ENCODE measurements at places on chromosomes 3 and 15. TPM values are rescaled to one million over a fixed set of nuclear protein-coding genes. Genes with fewer than 3 reads are reported as not detected.

- no peak for DNase-seq
These were observed 55.3 kb upstream of the ITGA11 start for GRCh38 chr15:68487087-68487843.

DNA sequence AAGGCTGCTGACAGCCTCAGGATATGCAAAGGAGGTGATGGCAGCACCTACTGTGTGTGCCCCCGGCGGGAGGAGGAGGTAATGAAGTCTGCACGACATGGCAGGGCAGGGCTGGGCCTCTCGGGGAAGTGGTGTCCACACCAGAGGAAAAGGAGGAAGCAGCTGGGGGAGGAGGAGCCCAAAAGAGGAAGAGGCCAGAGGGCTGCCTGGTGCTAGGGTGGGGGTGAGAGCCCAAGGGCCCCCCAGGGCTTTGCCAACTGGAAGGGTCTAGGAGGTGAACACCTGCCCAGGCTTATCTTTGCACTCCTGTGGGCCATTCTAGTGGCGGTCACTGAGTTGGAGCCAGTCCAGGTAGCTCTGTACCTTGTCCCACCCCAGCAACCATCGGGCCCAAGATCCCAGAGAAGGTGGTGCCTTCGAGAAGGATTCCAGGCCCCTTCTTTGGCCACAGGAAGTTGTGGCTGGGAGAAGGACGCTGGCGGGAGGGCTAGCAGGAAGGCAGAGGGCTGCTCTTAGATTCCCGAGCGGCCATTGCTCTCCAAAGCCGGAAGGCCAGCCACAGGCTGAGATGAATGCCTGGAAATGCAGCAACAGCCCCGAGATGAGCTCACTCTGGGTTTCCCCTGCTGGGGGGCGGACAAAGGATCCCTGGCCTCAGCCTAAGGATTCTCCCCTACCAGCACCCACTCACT is 7.0 kb downstream of the GNAI2 start:
- DNase-seq = no peak

- DNase-seq = peak; percentile 23
These were observed 125.1 kb downstream of the TIGIT start for GRCh38 chr3:114418724-114419543.

DNA sequence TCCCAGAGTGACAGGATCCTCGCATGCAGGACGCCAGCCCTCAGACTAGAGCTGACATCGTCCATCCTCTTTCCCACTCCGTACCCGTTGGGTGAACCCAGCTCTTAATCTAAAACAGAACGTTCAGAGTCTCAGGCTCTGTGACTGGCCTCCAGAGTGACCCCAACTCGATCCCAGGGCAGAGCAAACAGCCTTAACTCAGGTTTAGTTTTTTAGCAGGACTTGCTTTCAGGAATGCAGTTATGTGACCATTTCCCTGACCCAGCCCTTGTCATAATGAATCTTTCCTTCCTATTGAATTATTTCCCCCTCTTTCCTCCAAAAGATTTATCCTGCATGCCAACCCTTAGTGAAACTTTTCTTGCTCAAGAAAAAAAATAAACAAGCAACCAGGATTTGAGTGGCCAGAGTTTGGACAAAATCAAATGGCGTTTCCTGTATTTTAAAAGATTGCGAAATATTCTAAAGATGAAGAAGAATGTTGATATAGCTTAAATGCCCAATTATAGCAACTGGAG is 47.8 kb upstream of the RARB start:
- DNase-seq = no peak

GRCh38 chr15:39710681-39711080 is 72.0 kb downstream of the FSIP1 start:
- no peak for DNase-seq

DNA sequence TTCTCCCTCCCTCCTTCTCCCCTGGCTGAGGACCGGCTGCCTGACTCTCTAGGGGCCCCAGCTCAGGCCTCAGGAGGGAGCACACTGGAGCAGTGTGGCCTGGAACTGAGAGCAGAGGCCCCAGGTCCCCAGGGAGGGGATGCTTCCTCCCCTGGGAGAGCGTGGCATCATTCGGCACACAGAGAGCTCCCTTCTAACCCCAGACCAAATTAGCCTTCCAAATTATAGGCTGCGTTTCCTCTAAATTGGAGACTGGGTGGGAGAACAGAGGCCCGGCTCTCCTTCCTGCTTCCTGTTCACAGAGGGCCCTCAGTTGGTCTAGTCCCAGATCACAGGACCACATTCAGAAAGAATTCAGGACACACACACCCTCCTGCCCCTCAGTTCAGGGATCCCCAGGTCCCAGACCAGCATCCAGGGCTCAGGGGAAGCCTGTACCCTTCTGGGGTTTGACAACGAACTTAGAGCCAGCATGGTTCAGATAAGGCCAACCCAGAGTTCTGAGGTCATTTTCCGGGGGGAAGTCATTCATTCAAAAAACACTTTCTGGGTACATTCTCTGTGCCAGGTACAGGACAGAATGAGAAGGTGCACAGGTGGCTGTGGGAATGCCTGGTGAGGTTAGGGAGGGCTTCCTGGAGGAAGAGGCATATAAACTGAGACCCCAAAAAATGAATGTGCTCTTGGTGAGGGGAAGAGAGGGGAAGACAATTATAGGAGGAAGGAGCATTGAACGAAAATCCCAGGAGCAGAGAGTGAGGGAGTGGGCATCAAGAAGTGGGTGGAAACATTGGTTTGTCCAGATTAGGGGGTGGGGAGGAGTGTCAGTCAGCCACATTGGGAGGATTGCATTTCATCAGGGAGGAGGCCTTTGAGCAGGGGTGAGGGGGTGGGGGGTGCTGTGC is 28.4 kb upstream of the RPL29 start:
- no peak for DNase-seq

DNA sequence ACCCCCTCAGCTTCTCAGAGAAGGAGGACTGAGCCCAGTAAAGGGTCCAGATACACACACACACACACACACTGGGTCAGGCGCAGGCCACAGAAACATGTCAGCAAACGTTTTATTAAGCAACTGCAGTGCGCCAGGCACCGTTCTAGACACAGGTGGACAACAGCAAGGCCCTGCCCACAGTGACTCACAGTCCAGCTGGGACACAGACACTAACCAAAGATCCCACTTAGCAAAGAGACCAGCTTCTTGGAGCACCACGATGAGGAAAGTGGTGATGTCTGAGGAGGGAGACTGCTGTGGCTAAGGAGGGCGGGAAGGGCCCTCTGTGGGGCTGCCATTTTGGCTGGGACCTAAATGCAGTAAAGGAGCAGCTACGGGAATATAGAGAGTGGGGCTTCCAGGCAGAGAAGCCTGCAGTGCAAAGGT is 2.8 kb upstream of the VILL start:
- no peak for DNase-seq

DNA sequence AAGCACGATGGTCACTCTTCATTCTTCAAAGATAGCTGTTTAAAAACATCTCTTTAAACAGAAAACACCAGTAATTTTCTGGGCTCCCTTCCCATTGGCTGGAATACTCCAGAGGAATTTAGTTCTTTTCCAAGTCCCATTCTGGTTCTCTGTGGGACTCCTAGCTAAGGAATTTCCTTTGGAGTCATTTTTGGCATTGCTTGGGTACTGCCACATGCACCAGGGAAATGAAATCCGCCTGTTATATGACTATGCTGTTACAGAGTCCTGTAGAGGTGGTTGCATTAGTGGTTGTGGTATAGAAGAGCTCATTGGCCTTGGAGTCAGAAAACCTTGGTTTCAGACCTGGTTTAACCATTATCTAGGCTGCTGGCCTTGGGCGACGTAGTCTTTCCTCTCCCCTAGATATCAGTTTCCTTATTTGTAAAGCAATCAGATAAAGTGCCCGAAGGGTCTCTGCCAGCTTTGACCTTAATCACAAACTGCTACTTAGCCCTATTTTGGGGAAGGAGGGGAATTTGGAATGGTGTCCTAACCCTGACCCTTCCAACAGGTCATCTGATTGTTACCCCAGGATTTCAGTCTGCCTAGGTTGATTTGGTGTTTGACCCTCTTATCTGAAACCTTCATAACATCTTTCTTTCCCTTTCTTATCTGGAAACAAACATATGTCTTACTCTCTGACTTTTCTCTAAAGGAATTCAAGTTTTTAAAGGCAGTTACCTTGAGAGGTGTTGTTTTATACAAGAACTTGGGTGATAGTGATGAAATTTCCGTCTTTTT is 13.4 kb downstream of the RTP1 start:
- DNase-seq = no peak

DNA sequence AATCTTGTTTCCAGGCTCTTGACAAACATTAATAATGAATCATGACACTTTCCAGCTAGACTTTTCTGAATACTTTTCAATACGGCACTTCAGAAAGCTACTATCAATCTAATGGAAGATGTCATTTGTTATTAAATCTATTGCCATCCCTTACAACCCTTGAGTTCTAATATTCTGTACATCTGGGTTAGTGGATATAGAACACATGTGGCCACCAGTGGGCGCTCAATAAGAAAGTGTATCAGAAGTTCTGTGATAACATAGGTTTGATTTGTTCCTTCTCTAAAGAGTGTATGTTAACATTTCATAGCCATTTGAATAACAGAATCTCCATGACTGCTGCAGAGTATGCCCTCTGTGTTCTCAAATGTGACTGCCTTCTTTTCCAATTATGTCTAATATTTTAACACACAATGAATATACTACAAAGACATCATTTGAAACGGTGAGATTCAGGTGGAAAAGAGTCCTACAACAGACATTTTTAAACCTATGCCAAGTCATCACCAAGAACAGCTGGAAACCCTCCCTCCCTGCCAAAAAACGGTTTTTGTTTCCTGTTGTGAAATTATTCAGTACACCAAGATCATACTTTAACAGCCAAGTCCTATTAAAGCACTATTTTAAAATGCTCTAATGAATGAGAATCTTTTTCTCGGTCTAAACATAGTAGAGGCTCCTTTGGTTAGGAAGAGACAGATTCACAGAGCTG is 22.2 kb downstream of the ALDH1A2 start:
- no peak for DNase-seq

IL17RD gene
- 0.37 TPM for polyA plus RNA-seq

Measured in thymus (tissue), 14 donors.